ENCODE measurements at places on chromosomes 4 and X.

GRCh38 chr4:88297212-88297516 lies 12.8 kb upstream of the PPM1K start:
- no peak for DNase-seq

GRCh38 chr4:1958276-1959103 lies 50.3 kb downstream of the NELFA start:
- no peak for DNase-seq

- no peak for DNase-seq
Measured at GRCh38 chr4:117001077-117001476, 84.3 kb downstream of the TRAM1L1 start.

GRCh38 chrX:70001708-70002341 lies 47.9 kb downstream of the AWAT2 start:
- no peak for DNase-seq

DNA sequence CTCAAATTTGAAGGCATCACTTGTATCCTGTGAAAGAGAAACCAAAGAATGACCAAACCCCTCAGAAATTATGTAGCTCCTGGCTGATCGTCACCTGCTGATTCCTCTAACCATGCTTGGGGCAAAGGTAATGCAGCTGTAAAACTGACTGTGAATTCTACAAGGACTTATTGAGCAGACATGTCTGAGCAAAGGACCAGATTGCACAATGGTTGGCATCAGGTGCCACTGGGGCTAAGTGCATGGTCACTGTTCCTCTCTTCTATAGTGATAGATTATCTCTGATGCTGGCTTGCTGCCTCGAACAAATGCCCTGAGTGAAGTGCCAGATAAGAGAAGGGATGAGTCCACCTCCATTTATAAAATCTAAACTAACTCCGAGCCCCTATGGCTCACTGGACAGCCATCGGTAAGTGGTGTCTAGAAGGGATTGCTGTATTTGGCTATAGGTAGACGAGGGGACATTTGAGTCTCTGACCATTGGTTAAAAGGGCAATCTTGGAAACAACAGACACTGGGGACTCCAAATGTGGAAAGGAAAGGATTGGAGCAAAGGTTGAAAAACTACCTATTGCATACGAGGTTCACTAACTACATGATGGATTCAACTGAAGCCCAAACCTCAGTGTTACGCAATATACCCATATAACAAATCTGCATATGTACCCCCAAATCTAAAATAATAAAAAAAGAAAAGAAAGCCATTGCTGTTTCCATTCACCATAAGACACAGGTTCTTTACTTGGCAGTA lies 110.7 kb upstream of the IGSF1 start:
- no peak for DNase-seq
